Stimulated activated CD8-positive, alpha-beta memory T cell treated with anti-CD3 and anti-CD28 coated beads, Interleukin-2, amount 100 ng/mL, for 1 hour (primary cell): ENCODE measurements at places on chromosomes 5 and 9.

- DNase-seq, result no peak
Measured at GRCh38 chr5:140153905-140154304, 21.1 kb upstream of the CYSTM1 start.

GRCh38 chr5:58149746-58150145, 310.1 kb downstream of the PLK2 start:
- no peak for DNase-seq

GRCh38 chr5:134370871-134371833, at the start of gene UBE2B:
UBE2B (plus strand) TSS chr5:134371569; CDS start chr5:134371596, 27 bp downstream.
- DNase-seq, result peak; percentile 92

- no peak for DNase-seq
Measured at GRCh38 chr9:16343249-16344237, 526.9 kb downstream of the BNC2 start.

DNA sequence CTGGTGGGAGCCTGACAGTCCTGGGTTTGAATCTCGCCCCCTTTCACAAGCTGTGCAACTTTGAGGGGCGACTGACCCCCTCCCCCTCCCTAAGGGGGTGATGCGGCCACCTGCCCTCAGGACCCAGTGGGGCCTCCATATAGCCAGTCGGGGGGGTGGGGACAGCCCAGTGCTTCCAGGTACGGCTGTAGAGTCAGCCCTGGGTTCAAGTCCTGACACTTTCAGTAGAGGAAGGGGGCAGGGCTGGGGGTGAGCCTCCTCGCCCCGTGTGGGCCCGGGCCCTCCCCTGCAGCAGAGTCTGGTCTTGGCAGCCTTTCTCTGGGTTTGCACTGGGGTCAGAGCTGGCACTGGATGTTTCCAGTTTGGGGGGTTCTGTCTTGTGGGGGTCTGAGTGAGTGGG, 216.3 kb downstream of the C9orf50 start:
- no peak for DNase-seq

DNA sequence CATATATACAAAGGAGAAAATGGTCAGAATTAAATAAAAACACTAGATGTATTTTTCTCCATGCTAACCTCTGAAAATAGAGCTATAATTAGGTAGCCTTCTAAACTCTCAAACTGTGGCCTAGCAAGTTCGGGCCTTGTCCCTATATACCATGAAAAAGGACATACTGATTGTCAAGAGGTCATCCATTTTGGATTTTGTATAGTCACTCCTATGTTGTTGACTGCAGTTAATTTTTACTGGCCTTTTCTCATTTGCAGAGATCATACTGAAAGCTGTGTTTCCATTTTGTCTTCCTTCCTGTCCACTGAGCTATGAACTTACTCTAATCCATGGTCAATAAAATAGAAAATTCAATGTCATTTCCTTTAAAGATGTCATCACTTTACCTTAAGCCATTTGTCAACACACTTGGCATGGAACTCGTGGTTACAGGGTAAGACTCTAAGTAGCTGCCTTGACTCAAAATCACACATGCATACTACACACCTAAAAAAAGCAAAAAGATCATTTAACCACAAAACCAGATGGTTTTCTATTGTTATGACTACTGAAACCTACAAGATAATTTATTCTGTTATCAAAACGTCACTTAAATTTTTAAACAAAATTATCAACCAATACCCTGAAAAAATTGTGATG, 58.0 kb downstream of the RNF38 start:
- DNase-seq, result no peak

GRCh38 chr5:64165500-64166200, at the start of gene RNF180:
RNF180 (plus strand) TSS chr5:64165843; CDS start chr5:64200808, 34,965 bp downstream.
- no peak for DNase-seq

- DNase-seq, result no peak
Measured at GRCh38 chr9:133545494-133546286, 11.2 kb downstream of the ADAMTSL2 start.

GRCh38 chr5:1838013-1838412, 36.8 kb downstream of the NDUFS6 start:
- DNase-seq, result no peak

- no peak for DNase-seq
Measured at GRCh38 chr5:57717555-57717954, 234.9 kb upstream of the ACTBL2 start.

GRCh38 chr9:18543406-18544192, 69.6 kb downstream of the ADAMTSL1 start:
- DNase-seq, result no peak

DNA sequence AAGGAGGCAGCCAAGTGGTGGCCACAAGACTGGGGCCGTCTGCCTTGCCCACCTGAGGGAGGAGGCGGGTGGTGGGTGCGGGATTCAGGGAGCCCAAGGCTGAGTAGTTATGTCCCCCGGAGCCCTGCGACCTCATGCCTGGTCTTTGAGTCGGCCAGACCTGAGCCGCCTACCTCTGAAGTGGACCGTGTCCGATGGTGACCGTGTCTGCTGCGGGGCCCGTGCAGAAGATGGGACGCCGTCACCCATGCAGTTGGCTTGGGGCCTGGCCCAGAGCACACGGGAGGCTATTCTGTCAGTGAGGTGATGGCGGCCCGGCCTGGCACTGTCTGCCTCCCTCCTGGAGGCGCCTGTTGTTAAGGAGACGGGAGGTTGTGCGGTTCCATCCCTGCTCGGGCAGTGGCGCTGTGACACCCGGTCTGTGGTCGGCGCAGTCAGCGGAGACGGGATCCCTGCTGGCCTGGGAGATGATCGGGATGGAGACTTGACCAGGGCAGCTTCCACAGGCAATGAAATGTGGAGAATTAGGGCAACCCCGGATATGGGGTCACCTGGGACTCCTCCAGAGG, 62.5 kb upstream of the FCN2 start:
- DNase-seq, result no peak

DNA sequence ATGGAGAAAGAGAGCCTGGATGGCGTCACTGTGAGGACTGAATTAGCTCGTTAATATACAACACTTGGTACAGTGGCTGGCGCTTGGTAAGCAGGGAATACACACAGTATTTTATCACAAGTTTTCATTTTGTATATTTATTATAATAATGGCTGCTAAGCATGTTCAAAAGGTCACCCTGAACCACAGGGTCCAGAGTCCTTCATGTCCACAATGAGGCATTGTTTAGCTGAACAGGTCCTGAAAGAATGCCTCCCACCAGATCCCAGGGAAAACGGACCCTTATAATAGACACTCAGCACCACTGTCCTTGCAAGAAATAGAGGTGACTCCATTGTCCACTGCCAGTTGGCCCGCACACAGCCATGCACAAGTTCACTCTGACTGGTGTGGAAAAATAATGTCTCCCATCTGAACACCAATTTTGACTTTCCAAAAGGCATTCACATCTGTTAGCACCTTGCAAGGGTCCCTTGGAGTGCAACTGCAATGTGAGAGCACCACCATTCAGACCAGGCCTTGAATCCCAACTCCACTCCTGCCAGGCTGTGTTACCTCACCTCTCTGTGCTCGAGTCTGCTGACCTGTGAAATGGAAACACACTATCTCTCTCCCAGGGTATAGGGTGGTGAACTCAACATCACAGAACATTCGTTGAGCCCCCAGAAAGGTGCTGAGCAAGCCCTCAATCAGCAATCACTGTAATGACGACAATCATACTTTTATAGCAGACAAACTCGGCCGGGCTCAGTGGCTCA, 3.9 kb downstream of the VDAC1 start:
- DNase-seq, result no peak

DNA sequence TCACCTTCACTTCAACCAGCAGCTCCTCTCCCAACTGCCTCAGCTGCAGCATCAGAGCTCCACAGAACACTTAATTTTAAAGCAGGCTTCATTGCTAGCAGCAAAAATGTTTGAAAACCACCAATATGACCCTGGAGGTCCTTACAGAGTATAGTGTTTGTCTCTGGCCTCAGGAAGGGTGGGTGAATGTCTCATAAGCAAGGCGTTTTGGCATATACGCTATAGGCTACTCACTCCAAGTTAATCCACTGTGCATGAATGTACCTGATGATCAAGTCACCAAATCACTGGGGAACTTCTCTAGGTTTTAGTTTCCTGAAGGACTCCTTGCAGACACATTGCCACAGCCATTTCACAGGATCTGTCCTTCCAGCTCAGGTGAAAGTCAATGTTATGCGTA, 125.3 kb downstream of the GABBR2 start:
- DNase-seq, result no peak

DNA sequence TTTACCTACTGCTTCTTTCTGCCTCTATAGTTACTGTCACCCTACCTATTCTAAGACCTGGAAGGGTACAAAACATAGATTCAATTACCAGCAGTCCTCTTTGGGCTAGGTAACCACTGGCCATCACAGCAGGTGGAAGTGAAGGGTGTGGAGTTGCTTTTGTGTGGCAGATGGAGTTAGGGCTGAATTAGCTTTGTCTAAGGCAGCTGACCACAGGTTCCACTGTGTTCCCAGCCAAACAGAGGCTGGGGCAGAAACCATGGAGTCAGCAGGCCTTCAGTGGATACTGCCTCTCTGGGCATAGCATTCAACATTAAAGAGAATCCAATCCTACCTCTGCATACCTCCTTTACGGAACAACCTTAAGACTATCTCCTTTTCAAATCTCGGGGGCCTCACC, 254.2 kb downstream of the RFX3 start:
- no peak for DNase-seq

GRCh38 chr9:37541465-37541864, 34.7 kb downstream of the FBXO10 start:
- DNase-seq, result no peak

- DNase-seq, result no peak
Measured at GRCh38 chr9:89207026-89207425, 28.4 kb upstream of the SHC3 start.

DNA sequence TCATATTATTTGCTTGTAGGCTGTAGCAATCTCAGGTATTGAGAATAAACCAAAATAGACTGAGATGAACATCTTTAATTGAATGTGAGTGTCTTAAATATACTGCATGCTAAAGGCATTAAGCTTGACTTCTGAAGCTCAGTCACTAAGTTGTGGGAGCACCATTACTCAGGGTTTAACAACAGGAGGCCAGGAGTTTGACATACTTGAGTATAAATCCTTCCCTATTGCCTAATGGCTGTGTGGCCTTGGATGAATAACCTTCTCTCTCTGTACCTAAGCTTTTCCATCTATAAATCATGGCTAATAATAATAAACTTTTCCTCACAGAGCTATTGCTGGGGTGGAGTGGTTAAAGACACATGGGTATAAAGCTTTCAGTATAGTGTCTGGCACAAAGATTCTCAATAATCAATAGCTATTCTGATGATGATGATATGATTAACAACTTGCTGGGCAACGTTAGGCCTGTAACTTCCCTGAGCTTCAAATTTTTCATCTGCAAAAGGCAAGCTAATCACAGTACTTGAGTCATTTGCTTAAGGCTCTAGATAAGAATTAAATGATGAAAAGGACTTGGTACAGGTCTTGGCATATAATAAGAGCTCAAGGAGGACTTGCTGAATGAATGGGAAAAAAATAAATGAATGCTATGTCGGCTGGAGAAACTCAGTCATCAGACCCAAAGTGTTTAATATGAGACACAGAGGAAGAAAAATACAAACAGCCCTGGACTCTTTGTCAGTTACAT, 174.0 kb upstream of the IL12B start:
- no peak for DNase-seq

- no peak for DNase-seq
Measured at GRCh38 chr5:89350684-89351083, 467.7 kb upstream of the MEF2C start.

DNA sequence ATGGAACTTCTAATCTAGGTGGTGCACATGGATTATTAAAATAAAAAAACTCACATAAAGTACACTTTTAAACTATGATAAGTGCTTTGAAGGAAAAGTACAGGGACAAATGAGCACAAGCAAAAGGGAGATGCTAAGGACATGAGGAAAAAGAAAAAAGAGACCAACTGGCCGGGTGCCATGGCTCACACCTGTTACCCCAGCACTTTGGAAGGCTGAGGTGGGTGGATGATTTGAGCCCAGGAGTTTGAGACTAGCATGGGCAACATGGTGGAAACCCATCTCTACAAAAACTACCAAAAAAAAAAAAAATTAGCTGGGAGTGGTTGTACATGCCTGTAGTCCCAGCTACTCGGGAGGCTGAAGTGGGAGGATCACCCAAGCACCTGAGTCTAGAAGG, 67.1 kb downstream of the SH3TC2 start:
- DNase-seq, result no peak

DNA sequence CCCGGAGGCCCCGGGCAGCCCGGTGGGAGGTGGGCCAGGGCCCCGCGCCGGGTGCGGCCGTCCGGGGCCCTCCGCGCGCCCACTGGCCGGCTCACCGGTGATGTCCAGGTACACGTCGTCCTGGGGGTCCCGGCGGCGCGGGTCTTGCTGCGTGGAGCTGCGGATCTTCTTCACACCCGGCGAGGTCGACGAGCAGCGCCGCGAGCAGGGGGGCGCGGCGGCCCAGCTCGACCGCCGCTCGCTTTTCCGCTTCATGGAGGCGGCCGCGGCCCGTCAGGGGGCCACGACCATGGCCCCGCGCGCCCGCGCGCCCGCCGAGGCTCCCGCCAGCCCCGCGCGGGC, 548 bp downstream of the CDC14B start:
- DNase-seq, result no peak

DNA sequence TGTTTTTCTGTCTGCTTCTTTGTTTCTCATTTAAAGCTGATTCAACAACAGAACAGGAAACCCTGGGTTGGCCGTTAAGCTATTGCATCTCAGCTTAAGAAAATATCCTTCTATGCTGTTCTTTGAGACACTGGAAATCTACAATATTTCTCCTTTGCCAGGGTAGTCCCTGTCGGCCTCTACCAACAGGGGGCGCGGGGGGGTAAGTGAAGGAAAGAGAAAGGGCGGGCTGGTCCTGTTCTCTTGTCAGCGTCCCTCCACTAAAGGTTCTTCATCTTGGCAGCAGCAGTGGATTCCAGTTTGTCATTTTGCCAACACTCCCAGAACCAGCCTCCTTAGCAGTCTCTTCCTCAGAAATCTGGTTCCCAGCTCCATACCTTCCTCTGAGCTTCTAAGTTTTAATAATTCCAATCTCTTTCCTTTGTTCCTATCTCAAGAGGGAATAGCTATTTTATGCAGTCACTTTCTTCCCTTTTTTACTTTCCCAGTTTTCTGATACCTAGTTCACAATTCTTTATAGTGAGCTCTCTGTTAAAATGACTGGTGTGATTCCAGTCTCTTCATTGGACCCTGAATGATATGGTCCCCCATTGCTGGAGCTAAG, 222.3 kb downstream of the GLIS3 start:
- DNase-seq, result peak; percentile 2

- no peak for DNase-seq
Measured at GRCh38 chr5:161414896-161415295, 131.6 kb downstream of the GABRB2 start.

DNA sequence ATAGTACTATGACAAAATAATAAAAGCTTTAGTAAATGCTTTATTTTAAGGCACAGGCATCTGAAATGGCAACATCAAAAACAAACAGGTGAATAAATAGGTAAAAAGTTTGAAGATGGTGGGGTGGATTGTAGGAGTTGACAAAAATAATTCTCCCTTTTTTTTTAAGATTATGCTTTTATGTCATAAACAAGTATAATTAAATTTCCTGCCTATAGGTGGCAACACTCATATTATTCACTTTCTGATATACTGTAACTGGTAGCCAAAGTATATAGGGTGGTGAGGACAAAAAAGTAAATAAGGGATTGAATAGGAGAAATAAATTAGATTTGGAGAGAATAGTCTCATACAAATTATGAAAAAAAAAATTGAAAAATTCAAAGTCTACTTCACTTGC, 120.0 kb upstream of the ACOT12 start:
- no peak for DNase-seq

GRCh38 chr9:110337727-110338126, at the start of gene TXNDC8:
TXNDC8 (minus strand) TSS chr9:110337863.
- DNase-seq, result no peak
